Chondrocyte (in vitro differentiated cells): ENCODE measurements at places on chromosomes 5 and 9. TPM values are rescaled to one million over a fixed set of nuclear protein-coding genes. Genes with fewer than 3 reads are reported as not detected.

DNA sequence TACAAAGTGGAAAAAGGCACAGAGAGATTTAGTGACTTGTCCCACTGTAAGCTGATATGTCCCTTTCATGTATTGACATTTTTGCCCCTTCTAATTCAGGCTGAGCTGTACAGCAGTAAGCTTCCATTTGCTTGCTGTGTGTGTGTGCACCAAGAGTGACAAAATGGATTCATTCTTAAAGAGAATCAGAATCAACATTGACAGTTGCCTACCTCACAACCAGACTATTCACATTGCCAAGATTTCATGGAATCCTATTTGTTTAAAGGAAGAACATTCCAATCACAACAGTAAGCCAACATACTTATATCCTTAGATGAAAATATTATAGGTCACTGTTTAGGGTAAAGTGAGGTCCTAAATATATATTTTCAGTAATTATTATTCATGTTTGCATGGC lies 102.6 kb downstream of the TMEM232 start:
- no peaks in the 10 kb centered on the region for H3K36me3 ChIP-seq
- peaks cover 25% of the 10 kb centered on the region for H3K4me1 ChIP-seq
- no peaks in the 10 kb centered on the region for H3K27me3 ChIP-seq

GRCh38 chr9:78296201-78296892 lies 578 bp upstream of the PSAT1 start:
- H3K27me3 ChIP-seq = no peaks in the 10 kb centered on the region
- H3K36me3 ChIP-seq = peaks cover 6% of the 10 kb centered on the region
- H3K4me3 ChIP-seq = peak overlapping the region; percentile 91
- peaks cover 38% of the 10 kb centered on the region for H3K4me1 ChIP-seq
- H3K27ac ChIP-seq = peak overlapping the region; percentile 99

DNA sequence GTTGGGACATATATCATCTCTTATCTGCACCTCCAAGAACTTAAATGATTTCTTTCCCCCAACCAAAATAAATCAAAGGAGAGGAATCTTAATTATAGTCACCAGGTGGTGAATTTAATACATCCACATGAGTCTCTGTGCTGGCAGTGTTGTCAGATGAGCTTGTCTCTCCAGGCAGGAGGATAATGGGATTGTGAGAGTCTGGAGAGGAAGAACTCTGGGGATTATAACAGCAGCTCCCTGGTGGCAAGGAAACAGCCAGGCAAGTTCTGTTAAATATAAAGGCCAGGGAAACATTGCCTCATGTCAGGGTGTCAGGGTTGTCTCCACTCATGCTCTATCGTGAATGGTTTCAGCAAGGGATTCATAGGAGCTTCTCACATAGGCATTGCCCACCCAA lies 80.8 kb downstream of the TLR4 start:
- no peak for DNase-seq
- H3K27me3 ChIP-seq = peaks cover 3% of the 10 kb centered on the region
- no peak overlapping the region for H3K4me3 ChIP-seq
- no peak overlapping the region for H3K27ac ChIP-seq
- no peaks in the 10 kb centered on the region for H3K36me3 ChIP-seq

DNA sequence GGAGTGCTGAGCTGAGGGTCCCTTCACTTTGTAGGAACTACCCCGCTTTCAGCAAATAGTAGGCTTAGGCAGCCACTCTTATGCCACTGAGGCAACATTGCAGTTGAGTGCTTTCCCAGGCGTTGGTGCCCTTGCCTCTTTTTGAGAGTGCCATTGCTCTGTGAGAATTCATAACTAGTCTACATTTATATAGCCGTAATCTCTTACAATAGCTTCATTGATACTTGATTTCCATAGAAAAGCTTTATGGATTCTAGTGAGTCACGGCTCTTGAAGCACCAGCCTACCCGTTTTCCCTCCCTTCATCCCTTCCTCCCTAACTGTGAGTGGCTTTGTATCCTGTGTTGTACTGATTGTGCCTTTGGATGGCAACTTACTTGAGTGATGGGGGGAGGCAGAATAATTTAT lies 283.9 kb downstream of the AOPEP start:
- H3K4me1 ChIP-seq = peaks cover 81% of the 10 kb centered on the region
- no peak overlapping the region for H3K4me3 ChIP-seq
- peaks cover 40% of the 10 kb centered on the region for H3K36me3 ChIP-seq
- DNase-seq = no peak
- H3K27ac ChIP-seq = peak overlapping the region; percentile 42
- no peaks in the 10 kb centered on the region for H3K27me3 ChIP-seq

Gene RNF145
- total RNA-seq = 79.0 to 83.9 TPM (median 82.5 TPM) in 3 replicates
